ENCODE measurements at places on chromosomes 5 and 9.

- DNase-seq: no peak
These were observed 439.9 kb upstream of the KLF4 start for GRCh38 chr9:107929443-107929842.

GRCh38 chr9:1298046-1298445, 247.9 kb downstream of the DMRT2 start:
- no peak for DNase-seq

DNA sequence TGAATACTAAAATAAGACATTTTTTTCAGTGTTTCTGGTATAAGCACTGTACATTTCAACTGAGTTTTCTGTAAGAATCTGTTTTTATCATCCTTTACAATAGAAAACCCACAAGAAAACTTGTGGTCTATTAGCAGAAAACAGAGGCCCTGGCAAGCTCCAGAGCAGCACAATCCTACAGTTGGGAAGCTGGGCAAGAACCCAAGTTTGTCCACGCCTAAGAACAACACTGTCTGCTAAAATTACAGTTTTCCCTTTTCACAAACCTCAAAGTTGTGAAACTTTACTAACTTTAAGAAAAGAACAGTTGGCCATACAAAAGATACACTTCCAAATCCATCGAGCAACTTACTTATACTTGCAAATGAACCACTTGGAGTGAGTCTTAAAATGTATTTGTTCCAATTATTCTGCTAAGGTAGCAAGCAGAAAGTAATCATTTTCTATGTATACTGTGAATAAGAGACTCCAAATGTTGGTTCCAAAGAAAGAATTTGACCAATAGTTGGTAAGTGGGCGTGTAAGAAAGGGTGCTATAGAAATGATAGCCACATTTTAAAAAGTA, 982.0 kb upstream of the ARRDC3 start:
- DNase-seq: no peak

DNA sequence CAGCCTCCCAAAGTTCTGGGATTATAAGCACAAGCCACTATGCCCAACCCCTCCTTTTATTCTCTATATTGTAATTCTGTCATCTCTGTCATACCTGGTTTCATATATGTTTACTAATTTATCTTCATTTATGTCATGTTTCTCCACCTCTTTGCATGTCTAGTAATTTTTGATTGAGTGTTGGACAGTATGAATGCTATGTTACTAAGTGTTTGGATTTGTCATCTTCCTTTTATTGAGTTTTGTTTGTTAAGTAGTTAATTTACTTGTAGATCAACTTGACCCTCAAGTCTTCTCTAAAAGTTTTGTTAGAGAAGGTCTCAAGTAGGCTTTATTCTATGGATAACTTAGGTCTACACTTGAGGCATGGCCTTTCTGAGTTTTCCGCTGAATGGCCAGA, 17.2 kb upstream of the CACNA1B start:
- DNase-seq: no peak

- DNase-seq: no peak
These were observed 962 bp upstream of the PKN3 start for GRCh38 chr9:128701227-128701854.

GRCh38 chr9:124602632-124603031, 95.4 kb upstream of the NR5A1 start:
- DNase-seq: no peak

GRCh38 chr5:140140435-140140834, 14.7 kb downstream of the IGIP start:
- DNase-seq: no peak

DNA sequence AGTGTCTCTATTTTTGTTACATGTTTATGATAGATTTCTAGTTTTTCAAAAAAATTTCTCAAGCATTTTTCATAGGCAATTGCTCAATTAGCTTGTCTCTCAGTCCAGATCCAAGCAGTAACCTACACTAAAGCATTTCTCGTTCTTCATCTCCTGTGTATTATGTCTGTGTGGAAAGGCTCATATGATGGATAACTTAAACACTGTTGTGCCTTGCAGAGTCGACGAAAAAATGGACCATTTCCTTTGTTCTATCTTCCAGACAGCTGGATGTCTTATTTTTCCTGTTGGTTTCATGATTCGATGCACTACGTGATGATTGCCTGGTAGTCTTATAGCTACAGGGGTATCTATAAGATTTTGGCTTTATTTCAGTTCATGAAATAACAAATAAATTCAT, 347.8 kb downstream of the TRPM3 start:
- no peak for DNase-seq

- DNase-seq: no peak
These were observed 110.3 kb upstream of the CTSL start for GRCh38 chr9:87615547-87616148.

- DNase-seq: no peak
These were observed 132.2 kb downstream of the RXRA start for GRCh38 chr9:134458207-134459108.

DNA sequence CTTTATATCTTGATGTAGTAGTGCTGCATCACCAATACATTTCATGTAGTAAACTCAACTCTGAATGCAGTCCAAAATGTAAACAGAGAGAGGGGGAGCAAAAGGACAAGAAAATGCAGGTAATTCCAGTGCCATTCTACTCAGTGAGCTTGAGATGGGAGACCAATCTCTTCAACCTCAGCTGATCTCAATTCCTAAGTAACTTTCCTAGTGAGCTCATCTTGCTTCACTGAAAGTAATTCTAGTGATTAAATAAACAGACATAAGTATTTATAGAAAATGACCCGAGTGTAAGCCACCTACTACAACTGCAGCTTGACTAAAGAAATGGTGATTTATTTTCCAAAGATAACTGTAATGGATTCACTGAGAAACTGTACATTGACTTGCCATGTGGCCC, 424.5 kb downstream of the DMRT2 start:
- DNase-seq: no peak

DNA sequence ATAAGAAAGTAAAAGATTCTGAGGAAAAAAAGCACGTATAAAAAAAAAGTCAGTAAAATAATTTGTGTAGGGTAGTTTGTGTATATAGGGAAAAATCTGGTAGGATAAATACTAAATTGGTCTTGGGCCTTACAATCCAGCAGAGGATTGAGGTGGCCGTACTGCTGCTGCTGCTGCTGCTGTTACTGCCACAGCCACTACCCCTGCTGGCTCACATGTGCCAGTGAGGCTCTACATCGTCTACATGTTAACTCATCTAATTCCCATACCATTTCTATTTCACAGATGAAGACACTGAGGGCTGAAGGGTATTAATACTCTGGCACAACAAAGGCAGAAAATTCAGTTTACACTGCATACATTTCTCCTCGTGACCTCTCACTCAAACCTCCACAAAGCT, 928.5 kb downstream of the TLE4 start:
- DNase-seq: no peak

DNA sequence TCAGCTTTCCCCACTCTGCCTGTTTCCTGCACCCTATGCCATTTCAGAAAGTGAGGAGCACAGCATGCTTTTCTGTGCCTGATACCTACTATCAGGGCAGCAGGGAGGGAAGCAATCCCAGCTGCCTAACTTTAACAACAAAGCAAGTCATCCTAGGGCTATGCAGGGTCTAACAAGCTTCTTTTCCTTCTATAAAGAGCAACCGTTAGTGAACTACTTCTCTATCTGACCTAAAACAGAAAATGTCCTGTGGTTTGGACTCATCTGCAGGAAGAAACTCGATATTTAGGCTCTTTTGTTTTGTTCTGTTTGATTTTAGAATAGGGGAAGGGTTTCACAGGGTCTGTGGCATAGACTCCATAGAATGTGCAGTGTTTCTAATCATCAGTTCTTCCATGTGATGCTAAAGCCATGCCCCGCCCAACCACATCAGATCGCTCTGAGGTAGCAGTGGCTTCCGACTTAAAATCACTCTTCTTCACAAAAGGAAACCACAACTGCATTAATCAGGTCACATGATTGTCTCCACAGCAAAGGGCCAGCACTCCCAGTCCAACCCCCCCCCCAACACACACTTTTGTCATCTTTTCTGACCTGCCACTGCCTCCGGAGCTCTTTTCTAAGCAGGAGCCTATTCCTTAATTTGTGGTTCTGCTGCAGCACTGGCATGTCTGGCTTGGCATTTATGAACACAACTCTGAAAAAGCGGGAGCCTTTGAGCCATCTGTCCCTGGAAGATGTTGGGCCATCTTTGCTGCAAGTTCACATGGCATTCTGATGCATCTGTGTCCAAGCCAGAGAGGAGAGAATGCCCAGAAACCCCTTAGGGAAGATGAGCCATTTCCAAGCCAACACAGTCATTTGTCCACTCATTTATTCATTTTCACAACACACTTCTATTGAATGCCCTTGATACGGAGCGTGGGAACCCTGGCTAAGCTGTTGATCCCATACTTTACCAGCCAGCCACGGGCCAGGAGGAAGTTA, 71.6 kb downstream of the CFAP90 start:
- no peak for DNase-seq

DNA sequence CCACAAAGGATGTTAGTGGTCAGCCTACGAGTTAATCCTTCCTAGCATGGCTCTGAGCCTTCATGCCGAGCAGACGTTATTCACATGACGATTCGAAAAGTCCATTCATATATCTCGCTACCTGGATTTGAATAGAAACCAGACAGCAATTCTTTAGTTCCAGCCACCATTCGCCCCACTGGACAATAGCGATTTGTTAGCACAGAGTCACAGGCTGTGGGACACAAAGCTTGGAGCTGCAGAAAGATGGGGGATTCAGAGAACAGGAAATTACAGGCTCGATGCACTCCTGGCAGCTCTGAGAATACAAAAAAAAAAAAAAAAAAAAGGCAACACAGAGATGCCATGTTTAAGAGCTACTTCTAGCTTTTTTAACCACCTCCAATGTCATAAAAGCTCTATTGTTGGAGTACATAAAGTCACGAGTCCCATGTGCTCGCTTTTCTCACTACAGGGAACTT, 110.7 kb downstream of the NR6A1 start:
- no peak for DNase-seq

- DNase-seq: no peak
These were observed 485.1 kb downstream of the CSNK1G3 start for GRCh38 chr5:123997064-123997461.

DNA sequence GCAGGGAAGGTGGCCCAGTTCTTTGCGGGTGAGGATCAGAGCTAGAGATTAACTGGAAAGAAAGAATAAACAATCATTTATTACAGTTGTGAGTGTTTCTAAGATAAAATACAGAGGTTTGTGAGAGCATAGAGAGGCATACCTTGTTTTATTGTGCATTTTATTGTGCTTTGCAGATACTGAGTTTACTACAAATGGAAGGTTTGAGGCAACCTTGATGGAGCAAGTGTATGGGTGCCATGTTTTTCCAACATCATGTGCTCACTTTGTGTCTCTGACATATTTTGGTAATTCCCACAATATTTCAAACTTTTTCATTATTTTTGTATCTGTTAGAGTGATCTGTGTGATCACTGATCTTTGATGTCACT, 715 bp upstream of the C5orf34 start:
- DNase-seq: no peak

DNA sequence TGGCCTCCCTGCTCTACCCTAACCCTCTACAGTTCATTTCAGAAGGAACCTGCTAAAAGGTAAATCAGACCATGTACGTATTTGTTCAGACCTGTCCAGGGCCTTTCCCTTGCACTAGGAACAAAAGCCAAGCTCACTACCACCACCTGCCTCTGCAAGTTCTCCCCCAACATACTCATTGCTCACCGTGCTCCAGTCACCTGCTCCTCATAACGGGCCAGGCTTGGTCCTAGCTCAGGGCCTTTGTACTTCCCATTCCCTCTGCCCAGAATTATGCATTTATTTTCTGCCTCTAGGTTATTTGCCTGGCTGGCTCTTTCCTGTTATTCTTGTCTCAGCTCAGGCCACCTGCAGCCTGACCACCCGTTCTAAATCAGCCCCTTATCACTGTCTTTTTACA, 4.8 kb upstream of the FGF1 start:
- no peak for DNase-seq

- no peak for DNase-seq
These were observed 2.7 kb downstream of the CDC14B start for GRCh38 chr9:96616817-96617438.

DNA sequence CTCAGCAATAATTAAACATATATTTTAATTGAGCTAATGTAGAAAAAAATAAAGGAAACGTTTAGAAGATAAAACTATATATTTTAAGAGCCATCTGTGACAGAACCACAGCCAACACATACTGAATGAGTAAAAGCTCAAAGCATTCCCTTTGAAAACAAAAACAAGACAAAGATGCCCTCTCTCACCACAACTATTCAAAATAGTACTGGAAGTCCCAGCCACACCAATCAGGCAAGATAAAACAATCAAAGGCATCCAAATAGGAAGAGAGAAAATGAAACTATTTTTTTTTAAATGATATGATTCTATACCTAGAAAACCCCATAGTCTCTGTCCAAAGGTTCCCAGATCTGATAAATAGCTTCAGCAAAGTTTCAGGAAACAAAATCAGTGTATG, 262.0 kb downstream of the HTR1A start:
- DNase-seq: no peak

DNA sequence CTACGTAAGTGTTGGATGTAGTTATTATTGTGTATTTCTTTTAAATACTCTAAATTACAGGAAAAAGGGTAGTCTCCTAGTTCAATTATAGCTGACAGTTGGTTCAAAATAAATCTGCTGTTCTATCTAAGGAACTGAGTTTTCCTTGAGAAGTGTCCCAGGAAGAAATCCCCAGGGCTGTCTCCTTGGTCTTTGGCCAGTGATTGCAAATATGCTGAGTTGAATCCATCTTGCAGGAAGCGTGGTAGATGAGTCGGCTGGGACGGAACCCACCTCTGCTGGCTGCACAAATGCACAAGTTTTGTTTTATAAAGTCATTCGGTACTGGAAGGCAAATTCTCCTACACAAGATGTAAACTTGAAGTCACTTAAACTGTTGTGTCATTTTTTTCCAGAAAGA, 30.2 kb upstream of the HOMER1 start:
- DNase-seq: no peak

DNA sequence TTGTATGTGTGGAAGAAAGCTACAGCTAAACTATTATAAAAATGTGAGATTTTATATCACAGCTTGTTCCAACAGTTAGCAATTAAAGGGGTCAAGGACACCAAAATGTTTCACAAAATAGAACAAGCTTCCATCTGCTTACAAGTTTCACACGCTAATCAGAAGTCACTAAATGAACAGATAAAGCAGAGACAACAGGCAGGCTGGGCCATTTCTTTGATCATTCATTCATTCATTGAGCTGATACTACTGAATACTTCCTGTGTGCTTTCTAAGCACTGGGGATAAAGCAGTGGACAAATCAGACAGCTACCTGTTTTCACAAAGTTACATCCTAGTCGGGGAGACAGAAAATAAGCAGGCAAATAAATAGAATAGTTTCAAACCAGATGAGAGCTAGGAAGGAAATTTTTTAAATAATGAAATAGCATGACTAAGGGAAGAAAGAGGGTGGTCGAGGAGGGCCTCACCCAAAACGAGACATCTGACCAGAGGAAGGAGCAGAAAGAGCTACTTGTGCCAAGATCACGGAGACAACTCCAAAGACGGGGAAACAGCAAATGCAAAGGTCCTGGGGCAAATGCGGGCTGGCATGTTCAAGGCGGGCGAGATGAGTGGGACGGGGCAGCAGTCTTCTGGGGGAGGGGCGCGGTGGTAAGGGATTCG, 1.2 kb downstream of the MAPK9 start:
- DNase-seq: no peak

GRCh38 chr9:108444400-108445358, 411.1 kb downstream of the ACTL7B start:
- no peak for DNase-seq

GRCh38 chr9:83034587-83034986, 28.4 kb downstream of the RASEF start:
- no peak for DNase-seq

Data from GM12891 (cell line).